ENCODE measurements at places on chromosomes 2 and 18.

- DNase-seq: no peak
Measured at GRCh38 chr2:236974752-236975151, 110.9 kb upstream of the COPS8 start.

DNA sequence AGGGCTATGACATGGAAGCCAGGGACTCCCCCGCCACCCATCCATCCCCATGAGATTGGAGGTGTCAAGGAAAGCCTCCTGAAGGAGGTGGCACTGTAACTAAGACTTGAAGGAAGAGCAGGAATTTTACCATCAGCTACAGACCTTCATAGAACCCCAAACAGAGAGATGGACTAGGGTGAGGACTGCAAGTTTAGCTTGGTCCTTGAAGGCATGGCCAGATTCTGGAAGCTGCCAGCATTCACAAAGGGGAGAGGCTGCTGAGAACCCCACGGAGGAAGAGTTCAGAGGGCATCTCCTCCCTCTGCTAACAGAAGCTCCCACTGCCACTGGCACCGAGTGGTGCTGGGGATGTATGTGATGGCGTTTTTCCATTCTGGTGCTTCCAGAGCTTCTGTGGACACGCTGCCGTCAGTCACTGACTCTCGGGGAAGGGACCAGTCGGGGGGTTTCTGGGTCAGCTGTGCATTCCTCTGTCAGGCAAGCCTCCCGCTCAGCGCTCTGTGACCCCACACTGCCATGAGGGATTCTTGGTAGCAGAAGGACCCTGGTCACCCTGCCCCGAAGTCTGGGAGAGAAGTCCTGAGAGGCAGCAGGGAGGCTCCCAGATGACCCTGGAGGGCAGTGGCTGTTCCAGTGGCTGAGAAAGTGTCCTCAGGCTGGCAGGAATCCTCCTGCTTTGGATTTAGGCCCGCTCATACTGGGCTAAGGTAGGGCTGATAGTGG is 18.1 kb downstream of the TMEM185B start:
- no peak for DNase-seq

- no peak for DNase-seq
Measured at GRCh38 chr18:44508474-44508873, 172.2 kb upstream of the SETBP1 start.

- DNase-seq: no peak
Measured at GRCh38 chr2:55781542-55781941, 87.9 kb upstream of the PNPT1 start.

DNA sequence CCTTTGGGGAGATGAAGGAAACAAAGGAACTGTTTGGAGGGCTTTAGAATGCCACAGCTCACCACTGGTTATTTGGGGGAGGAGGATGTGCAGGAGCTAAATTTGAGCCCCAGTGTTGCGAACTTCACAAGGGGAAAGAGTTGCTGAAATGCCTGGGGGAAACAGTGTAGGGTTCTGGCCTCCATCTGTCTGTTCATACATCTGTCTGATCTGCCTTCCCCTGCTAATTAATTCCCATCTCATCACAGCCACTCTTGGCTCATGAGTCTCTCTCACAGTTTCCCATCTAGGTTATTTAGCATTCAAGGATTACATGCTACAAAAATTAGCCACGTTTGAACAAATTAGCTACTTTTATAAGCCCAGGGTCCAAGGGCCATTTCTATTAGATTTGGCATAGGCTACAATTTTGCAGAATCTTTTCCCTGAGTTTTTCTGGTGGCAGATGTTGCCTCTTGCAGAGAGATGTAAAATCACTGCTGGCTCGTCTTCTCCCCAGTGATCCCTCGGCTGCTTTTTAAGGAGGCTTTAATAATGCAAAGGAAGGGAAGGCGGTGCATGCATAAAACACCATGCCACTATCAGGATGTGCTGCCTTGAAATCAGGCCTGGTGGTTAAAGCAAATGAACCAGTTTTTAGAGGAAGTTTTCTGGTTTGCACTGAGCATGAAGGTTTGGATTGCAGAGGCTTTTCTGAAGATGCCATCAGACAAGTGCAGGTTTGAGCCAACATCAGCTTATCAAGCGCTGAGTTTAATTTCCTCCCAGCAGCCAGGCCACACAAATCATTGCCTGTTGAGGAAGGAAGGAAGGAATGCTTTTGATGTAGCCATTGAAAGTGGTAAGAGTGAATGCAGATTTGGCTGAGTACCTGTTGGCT is 35.0 kb downstream of the ADD2 start:
- DNase-seq: no peak

GRCh38 chr2:36633470-36634092 is 35.6 kb upstream of the FEZ2 start:
- no peak for DNase-seq

DNA sequence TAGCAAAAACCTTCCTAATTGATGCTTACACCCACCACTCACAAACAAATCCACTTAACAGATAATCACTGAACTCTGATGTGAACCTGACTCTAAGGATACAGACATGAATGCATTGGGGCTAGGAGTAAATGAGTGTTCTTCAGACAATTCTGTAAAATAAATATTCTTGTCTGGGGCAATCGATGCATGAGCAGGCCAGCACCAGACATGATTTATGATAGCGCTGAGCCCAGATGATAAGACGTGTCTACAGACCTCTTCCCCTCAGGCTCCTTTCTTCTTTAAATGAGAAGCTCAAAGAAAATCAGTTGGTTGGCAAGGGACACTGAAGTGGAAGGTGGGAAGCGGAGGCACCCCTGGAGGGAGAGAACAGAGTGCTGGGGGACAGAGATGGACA is 27.3 kb upstream of the BIN1 start:
- DNase-seq: no peak

- no peak for DNase-seq
Measured at GRCh38 chr2:234076451-234076850, 25.9 kb downstream of the SPP2 start.

- no peak for DNase-seq
Measured at GRCh38 chr2:197263077-197263476, 47.5 kb downstream of the ANKRD44 start.

- no peak for DNase-seq
Measured at GRCh38 chr2:233973786-233974185, 56.6 kb downstream of the TRPM8 start.

DNA sequence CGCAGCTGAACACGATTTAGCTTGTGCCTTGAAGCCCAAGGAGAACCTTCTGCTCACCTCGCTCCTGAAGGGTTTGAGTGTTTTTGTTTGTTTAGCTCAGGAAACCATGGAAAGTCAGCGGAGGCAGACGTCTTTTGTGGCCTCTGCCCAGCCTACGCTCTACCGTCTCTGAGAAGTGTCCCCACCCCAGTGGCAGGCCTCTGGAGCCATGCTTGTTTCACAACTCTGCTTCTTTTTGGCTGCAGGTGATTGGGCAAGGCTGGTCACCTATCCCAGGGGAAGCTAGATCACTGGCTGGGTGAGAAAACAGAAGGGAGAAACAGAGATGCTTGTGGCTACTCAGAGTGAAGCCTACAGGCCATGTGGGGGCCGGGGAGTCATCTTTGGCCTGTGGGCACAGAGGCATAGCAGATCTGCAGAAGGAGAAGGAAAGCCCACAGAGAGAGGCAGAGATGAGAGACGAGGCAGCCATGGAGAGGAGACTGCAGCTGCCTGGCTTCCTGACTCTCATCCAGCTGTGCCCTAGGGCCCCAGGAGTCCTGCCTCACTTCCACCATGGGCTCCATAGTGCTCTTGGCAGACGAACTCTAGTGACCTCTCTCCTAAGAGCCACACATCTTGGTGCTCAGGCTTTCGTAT is 50.1 kb downstream of the CIB4 start:
- no peak for DNase-seq

DNA sequence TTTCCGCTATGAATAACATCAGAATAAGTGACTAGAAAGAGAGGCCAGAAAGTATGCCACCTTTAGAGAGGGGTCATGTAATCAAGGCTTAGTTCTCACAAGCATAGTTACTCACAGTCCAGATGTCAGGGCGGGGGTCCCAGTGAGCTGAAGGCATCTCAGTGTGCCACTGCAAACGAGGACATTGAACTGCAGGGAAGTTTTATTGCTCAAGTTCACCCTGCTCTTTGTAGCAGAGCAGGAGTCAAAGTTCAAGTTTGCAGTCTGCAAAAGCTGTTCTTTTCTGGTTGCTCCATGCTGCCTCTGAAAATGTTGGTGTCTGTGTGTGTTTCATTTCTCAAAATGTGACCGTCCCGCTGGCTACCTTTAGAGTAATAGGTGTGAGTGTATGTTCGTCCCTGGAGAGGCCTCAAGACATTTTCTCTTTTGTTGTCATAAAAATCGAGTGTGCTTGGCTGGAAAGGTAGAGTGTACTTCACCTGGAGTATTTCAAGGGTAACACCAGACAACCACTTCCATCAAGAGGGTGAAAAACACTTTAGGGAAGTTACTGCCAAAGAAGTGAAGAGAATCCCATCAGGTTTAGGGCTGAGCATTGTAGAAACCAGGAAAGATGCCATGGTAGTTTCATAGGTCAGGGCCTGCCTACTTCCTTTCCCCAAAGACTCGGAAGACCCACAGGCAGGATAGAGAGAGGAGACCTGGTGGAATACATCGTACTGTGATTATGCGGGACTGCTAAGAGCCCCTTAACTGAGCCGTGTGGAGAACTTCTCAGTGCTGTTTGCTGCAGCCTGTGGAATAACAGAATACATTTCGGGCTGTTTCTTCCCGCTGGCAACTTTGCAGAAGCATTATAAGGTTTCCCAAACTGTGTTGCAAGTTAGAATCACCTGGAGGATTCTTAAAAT is 89.9 kb downstream of the LYPD6 start:
- no peak for DNase-seq

DNA sequence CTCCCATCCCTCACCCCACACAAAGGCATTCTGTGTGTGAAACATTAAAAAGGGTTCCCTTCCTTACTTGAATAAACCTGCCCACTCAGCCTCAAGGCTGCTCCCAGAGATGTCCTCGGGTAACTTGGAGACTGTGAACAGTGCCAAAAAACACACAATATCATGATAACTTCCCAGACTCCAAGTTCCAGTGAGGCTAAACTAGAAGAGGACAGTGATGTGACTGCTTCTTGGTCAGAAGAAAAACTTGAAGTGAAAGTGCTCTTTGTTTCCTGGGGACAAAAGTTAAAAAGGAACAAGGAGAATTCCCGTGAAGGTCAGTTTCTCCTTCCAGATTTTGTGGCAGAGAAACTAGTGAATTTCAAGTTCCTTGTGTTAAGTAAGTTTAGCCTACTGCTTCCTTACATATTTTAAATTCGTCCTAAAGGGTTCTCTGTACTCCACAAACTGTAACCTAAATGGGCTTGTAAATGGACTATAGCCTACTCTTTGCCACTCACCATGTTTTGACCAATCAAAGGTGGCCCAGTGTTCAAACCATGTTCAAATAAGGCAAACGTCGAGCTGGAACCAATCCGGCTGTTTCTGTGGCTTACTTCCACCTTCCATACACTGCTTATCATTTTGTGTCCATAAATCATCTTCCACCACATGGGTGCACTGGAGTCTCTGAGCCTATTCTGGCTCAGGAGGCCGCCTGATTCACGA is 20.4 kb downstream of the TPRKB start:
- DNase-seq: no peak

DNA sequence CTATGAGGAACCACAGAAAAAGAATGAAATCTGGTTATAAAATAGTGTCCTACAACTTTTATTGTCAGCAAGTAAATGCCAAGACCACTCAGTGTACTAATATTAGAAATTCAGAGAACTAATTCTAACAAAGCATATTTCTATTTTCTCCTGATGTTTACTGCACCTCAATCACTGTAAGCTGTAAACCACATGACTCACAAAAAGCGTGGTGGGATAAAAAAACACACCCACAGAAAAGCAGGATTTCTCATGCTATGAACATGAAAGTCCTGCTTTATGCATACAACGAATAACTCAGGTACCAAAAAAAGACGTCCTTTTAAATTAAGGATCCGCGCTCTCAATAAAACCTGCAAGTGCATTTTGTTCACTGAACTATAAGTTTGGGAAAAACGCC is 797 bp downstream of the TXNL4A start:
- no peak for DNase-seq

DNA sequence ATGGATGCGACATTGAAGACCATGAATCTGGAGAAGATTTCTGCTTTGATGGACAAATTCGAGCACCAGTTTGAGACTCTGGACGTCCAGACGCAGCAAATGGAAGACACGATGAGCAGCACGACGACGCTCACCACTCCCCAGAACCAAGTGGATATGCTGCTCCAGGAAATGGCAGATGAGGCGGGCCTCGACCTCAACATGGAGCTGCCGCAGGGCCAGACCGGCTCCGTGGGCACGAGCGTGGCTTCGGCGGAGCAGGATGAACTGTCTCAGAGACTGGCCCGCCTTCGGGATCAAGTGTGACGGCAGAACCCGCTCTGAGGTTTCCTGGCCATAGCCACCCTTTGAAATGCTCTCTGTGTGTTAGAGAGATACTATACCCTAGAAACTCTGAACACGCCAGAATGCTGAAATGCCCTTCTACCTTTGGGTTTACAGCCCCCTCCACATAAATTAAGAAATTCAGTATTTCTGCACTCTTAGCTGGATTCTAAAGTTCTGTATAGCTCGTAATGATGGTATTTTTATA is 659 bp downstream of the CHMP1B start:
- DNase-seq: peak; percentile 20

DNA sequence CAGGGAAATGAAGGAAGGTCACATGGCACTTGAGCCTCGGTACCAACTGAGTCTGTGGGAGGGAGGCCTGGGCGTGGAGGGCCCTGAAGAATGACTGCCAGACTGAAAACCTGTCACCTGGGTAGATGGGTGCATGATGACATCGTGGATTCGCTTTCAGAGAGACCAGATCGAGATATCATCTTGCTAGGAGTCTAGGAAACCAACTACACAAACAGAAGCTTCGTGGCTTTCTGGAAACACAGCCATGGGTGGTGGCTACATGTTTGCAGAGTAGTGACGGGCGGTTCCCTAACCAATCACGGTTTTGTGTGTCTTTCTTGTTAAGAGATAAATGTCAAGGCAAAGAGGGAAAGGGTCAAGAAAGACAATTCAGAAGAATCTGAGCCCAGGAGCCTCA is 155.0 kb downstream of the EIPR1 start:
- DNase-seq: no peak

- DNase-seq: no peak
Measured at GRCh38 chr2:8537562-8538155, 144.2 kb upstream of the ID2 start.

GRCh38 chr2:109280804-109281203 is 151.8 kb downstream of the SH3RF3 start:
- no peak for DNase-seq

DNA sequence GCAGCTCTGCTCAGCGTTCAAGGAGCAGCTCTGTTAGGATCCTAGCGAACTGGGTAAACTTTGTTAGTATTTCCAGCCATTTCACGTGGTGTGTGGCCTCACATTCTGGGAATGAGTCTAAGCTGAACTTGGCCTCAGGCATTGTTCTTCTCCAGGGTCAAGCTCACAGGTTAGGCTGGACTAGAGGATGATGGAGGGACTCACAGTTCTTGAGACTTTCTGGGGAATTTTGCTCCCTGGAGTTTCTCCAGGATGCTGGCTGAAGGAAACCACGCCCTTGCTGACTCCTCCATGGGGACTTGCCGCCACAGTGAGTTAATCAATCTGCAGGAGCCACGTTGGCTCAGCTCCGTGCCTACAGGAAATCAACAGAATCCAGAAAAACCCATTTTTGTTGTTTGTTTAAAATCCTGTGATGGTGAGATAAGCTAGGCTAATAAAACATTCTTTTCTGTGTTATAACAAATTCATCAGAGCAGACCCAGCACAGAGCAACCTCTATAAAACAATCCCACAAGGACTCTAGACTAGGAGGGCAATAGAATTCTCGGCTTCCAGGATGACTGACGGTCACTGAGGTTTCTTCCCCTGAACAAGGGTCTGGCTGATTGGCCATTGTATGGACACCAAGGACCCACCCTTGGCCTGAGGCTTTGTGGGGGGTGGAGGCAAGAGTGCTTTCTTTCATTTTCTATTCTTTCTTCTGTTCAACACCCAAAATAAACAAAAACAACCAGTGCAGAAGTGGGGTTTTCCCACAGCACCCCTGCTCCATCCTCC is 12.6 kb downstream of the CNDP1 start:
- no peak for DNase-seq

All from stimulated activated CD4-positive, alpha-beta T cell treated with anti-CD3 and anti-CD28 coated beads, Interleukin-15, amount 100 ng/mL, for 1 hour (primary cell).